ENCODE measurements at places on chromosomes 7 and 10.

DNA sequence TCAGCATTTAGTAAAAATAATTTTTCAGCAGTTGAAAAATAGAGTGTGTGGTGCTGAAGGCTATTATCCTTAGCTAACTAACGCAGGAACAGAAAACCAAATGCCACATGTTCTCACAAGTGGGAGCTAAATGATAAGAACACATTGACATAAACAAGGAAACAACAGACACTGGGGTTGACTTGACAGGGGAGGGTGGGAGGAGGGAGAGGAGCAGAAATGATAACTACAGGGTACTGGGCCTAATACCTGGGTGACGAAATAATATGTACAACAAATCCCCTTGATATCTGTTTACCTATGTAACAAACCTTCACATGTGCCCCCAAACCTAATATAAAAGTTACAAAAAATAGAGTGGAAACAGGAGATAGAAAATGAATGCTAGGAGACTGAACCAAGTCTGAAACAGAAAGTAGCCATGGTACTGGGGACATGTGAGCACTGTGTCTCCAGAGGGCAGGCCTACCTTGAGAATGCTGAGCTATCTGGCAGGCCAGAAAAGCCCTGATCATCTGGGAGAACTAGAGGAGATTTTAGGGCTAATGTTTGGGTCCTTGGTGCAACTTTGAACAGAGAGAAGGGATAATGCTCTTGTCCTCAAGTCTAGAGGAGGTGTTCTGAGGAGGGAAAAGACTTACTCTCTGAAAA is 4.7 kb upstream of the EFCAB10 start:
- DNase-seq, result no peak

GRCh38 chr7:104142147-104142546 is 65.7 kb downstream of the ORC5 start:
- DNase-seq, result no peak

- DNase-seq, result peak; percentile 55
Measured at GRCh38 chr10:3622845-3623621, 162.0 kb downstream of the KLF6 start.

- DNase-seq, result no peak
Measured at GRCh38 chr7:19989906-19990305, 216.5 kb upstream of the TMEM196 start.

DNA sequence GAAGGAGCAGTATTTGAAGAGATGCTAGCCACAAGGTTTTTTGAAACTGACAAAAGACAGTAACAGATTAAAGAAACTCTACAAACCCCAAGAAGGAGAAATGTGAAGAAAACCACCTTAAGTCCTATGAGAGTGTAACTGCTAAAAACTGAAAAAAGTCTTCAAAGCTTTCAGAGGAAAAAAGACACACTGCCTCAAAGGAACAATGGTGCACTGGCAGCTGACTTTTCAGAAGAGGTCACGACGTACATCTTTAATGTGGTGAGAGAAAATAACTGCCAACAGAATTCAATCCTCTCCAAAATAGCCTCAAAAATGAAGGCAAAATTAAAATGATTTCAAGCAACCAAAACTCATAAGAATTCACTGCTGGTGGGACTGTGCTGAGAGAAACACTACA is 94.0 kb downstream of the VIPR2 start:
- no peak for DNase-seq

- no peak for DNase-seq
Measured at GRCh38 chr7:98250789-98251188, 1.2 kb downstream of the TECPR1 start.

DNA sequence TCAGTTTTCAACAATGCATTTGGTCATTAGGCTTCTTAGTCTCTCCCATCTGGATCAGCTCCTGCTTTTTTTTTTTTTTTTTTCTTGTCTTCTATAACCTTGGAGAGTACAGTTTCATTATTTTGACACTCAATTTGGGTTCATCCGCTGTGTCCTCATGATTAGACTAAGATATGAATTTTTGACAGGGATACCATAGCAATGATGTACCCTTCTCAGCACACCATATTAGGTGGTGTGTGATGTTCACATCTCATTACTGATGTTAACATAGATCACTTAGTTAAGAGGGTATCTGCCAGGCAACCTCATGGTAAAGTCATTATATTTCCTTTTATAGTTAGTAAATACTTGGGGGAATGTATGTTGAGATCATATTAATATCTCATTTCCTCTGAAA is 445.5 kb upstream of the IGFBP3 start:
- DNase-seq, result no peak

DNA sequence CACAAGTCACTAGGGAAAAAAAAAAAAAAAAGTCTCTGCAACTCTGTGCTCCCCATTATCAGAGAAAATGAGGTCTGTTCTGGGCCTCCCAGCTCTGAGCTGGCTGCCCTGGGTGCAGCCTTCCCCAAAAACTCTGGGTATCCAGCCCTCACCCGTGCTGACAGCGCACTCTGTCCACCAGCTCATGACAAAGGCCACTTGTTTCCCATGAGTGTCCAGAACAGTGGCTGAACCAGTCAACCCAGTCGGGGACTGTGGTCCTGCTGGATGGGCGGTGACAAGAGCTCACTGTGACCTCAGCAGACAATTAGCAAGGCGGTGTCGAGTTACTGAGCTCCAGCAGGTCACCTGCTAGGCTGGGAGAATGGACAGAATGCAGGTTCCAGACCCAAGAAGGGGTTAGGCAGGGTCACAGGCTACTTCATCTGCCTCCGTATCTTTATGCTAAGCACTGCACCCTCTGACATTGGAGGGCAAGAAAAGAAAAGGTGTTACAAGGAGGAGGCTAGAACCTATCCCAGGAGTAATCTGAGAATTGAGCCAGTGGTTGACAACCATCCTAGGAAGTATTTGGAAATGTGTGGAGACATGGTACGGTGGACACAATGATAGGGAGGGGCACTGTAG is 37.2 kb downstream of the DLG5 start:
- no peak for DNase-seq

- peak; percentile 95 for DNase-seq
Measured at GRCh38 chr7:28130277-28130676, 50.3 kb downstream of the JAZF1 start.

GRCh38 chr10:84193846-84194423 is 402 bp upstream of the CDHR1 start:
- DNase-seq, result no peak

GRCh38 chr7:151320263-151320845 is 21.3 kb upstream of the NUB1 start:
- DNase-seq, result no peak

DNA sequence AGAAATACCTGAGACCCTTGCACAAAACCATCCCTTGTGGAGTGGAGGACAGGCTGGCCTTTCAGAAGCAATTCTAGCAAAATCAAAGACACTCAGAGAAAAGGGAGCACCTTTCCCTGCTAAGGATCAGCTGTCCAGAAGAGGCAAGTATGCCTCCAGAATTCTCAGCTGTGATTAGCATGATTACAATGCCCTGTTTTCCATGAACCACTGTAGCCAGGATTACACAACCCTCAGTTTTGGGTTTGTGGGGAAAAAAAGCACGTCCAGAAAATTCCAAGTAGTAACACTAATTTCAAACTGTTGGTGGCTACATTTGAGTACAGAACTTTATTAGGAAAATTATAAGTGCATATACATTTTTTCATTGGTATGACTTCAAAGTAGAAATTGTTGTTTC is 15.0 kb downstream of the CXCL12 start:
- peak; percentile 8 for DNase-seq

GRCh38 chr7:2112261-2113198 is 120.2 kb downstream of the MAD1L1 start:
- no peak for DNase-seq

DNA sequence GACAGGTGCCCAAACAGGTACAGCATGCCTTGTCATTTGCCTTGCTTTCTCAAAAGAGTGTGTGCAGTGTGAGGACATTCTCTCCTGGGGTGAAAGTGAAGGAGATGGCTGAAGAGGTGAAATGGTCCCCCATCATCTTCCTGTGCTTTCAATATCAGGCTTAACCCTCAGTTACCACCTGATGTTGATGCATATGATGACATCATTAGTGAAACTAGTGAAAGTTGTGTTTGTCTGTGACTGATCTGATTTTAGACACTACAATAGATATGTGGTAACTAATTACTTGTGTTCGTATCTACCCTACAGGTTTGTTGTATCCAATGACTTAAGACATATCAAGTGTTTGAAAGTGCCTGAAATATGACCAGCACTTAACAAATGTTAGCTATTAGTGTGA is 24.4 kb upstream of the LRRC18 start:
- DNase-seq, result no peak

- DNase-seq, result no peak
Measured at GRCh38 chr10:106147021-106147420, 1017.5 kb downstream of the SORCS1 start.

- DNase-seq, result no peak
Measured at GRCh38 chr7:66257481-66257880, 52.3 kb downstream of the TPST1 start.

DNA sequence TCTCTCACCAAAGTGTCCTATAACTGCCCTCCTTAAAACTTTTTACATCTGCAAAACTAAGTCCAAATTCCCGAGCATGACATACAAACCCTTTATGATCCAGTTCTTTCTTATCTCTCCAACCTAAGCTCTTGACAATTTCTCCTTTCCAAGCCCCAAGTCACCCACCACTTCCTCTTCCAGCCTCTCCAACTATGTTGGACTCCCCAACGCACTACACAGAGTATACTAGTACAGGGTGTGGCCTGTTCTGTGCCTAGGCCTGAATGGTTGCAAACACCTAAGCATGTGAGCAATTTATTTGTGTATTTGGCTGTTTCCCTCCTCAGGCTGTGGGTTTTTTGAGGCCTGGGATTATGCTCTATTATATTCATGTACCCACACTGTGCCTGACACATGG is 101.2 kb upstream of the APBB1IP start:
- no peak for DNase-seq

DNA sequence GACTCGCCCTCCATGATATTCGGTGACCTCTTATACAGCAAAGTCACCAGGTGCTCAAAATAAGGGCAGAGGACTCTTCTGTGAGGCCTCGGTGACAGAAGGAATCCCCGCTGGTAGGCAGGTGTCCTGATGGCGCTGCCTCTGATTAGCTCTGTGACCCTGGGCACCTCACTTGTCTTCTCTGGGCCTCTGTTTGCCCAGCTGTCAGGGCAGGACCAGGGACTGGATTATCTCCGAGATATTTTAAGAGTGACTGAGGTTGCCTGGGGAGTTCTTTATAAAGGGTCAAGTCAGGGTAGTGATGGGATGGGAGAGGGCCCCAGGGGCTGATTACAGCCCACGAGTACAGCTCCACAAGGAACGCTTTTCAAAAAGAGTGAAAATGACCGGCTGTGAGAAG is 70.9 kb upstream of the SAMD8 start:
- no peak for DNase-seq

- no peak for DNase-seq
Measured at GRCh38 chr7:104906556-104906955, 107.4 kb upstream of the KMT2E start.
